ENCODE measurements at places on chromosomes 1 and 21.

DNA sequence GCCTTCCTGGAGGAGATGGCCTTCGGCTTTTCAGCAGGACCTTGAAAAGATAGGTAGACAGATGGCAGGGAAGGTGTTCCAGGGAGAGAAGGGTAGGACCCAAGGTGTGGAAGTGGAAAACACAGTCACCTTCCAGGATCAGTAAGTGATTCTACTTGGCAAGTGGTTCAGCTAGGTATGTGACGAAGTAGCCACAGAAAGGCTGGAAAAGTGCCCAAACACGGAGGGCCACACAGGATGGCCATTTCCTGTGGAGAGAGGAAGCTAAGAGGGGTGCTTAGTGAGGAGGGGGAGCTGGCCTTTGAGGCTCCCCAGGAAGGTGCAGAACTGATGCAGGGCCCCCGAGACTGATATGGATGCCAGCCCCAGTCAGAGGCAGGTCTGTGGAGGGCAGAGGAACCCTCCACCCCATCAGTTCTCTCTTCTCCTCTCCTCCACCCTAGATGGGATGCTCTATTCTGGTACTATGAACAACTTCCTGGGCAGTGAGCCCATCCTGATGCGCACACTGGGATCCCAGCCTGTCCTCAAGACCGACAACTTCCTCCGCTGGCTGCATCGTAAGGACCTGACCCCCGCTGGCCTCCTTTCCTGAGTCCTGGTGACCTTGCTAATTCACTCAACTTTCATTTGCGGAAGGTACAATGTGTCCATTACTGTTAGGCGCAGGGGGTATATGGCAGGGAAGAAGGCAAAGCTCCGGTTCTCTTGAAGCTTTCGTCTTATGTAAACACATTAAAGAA, 6.8 kb downstream of the SEMA4A start:
- no peak for DNase-seq

DNA sequence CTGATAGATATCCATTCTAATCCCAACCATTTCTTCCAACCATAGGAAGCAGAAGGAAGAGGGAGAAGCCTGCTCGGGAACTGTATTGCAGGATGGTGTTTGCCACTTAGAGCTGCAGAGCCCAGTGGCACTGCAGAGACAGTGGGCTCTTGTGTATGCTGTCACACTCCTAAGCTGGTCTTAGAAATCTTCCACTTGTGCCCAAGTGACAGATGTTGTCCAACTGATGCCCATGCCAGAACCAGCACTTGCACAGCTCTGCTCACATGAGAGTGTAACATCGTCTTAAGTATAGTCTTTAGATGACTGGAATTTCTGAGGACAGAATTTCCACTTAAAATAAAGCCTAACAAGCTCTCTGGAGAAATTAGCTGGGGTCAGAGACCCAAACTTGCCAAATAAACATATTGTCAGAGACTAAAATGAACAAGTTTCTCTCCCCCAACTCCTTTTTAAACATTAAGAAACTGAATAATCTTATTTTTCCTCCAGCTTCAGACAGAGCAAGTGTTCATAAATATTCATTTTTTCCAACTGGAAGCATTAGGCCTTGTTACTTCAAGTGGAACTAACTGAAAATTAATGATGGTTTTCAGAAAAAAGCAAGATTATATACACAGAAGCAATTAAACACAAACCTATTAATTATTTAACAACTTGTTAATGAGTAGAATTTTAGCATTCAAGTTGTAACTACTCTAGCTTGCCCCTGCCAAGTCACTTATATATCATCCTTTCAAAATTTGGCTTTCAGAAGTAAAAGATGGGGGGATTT, 577.3 kb downstream of the AJAP1 start:
- no peak for DNase-seq

- no peak for DNase-seq
Observed at GRCh38 chr21:29958551-29958950, 18.8 kb upstream of the GRIK1 start.

- no peak for DNase-seq
Observed at GRCh38 chr1:185540295-185540694, 193.9 kb upstream of the HMCN1 start.

DNA sequence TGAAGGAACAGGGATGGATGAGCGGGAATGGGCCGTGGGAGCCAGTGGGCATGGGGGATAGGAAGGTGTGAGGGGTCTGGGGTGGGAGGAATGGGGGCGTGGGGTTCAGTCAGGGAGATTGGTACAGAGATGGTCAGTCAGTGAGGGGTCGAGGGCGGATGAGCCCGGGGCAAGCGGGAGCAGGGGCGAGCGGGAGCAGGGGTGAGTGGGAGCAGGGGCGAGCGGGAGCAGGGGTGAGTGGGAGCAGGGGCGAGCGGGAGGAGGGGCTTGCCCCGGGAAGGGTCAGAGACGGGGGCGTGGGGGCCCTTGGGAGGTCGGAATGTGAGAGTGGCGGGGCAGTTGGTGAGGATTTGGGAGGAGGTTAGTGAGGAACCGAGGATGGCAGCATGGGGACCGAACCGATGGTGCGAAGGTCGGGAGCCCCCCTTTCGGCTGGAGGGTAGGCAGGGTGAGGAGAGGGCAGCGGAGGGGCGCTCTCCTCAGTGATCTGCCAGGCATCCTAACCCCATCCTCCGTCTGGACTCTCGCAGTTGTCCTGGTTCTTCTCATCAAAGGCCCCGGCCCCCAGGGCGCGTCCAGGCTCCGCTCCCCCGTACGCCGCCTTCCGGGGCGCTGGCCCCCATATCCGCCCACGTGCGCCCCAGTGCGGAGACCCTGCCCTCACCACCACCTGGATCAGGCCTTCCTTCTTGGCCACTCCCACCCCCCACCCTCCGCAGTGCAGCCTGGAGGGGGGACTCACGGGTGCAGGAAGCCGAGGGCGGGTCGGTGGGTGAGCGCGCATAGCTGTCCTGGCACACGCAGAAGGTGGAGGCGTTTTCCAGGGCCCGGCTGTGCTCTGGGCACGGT, 11.2 kb downstream of the EPHA10 start:
- no peak for DNase-seq

DNA sequence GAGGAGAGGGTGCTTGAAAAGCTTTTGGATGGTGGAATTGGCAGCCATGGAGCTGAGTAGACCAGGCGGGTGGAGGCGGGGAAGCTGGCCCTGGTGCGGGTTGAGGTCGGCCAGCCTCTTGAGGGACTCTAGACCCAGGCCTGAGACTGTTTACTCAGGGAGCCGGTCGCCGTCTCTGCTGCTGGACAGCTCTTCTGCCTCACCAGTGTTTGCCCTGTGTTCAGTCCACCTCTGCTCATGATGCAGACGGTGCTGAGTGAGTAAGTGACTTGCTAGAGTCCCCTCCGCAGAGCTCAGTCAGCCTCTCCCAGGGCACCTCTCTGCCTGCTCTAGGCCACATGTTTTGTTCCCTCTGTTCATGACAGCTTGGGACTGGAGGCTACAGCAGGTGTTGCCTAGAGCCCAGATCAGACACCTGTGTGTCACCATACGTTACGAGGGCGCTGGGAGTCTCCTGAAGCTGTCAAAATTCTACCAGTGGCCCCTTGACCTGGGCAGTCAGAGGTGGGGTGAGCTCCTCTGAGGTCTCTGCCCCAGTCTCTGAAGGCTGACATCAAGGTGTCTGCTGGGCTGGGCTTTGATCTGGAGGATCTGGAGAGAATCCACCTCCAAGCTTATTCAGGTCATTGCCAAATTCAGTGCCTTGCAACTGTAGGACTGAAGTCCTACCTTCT, 73.5 kb upstream of the WNT4 start:
- DNase-seq: no peak

GRCh38 chr1:18962121-18962721, 5.7 kb upstream of the IFFO2 start:
- no peak for DNase-seq

DNA sequence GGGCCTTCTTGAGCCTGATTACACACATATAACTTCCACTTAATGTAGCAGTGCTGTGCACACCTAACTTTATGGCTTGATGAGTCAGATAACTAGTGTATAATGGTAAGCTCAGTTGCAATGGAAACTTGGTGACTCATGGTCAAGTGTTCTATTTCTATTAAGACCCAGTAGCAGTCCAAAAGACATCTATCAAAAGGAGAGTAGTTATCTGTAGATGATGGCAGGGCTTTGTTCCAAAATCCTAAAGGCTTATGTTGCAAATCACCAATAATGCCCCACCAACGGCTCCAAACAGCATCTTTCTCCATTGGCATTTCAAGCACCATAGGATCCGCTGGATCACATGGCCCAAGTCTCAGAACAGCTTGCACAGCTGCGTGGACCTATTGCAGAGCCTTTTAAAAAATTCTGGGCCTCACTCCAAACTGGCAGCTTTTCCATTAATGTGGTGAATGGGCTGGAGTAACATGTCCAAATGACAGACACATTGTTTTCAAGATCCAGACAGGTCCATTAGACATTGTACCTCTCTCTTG, 566.8 kb upstream of the USP24 start:
- DNase-seq: no peak

GRCh38 chr1:29193879-29194455, 12.3 kb upstream of the SRSF4 start:
- DNase-seq: no peak

GRCh38 chr21:36321325-36322082, 1.5 kb downstream of the MORC3 start:
- DNase-seq: no peak

DNA sequence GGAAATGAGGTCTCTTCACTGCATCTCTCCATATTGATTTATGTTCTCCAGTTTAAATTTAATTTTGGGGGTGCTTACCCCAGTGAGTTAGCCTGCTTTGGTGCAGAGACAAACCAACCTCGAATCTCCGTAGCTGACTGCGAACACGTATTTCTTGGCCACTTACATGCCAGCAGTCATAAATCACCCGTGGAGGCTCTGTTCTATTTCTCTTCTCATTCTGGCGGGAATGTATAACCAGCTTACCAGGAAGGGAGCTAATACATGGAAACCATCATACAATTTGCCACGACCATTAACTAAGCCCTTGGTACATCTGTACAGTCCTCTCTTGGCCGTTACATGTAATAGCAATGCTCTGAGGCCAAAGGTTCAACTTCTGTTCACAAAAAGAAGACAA, 148.0 kb downstream of the PLA2G4A start:
- no peak for DNase-seq

DNA sequence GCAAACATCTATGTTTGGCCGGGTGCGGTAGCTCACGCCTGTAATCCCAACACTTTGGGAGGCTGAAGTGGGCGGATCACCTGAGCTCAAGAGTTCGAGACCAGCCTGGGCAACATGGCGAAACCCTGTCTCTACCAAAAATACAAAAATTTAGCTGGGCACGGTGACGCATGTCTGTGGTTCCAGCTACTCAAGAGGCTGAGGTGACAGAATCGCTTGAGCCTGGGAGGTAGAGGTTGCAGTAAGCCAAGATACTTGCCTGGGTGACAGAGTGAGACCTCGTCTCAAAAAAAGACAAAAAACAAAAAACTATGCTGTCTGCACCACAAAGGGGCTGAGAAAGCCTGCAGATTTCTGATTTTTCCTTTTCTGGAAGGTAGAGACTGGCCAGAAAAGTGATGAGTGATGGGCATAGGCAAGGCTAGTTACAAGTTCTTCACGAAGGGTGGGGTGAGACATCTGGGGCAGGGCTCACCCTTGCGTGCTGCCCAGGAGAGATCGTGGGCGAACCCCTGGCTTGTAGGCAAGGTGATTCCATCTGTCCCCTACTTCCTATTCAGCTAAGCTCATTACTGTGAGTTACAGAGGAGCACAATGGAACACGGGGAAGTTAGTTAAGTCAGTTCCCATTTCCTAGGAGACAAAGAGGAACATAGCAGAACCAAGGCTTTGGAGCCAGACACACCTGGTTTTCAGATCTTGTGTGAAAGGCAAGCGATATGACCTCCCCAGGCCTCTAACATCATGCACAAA, 3.2 kb downstream of the SLC2A1 start:
- DNase-seq: no peak

- DNase-seq: peak; percentile 25
Observed at GRCh38 chr1:13813398-13814012, 113.5 kb downstream of the PRDM2 start.

DNA sequence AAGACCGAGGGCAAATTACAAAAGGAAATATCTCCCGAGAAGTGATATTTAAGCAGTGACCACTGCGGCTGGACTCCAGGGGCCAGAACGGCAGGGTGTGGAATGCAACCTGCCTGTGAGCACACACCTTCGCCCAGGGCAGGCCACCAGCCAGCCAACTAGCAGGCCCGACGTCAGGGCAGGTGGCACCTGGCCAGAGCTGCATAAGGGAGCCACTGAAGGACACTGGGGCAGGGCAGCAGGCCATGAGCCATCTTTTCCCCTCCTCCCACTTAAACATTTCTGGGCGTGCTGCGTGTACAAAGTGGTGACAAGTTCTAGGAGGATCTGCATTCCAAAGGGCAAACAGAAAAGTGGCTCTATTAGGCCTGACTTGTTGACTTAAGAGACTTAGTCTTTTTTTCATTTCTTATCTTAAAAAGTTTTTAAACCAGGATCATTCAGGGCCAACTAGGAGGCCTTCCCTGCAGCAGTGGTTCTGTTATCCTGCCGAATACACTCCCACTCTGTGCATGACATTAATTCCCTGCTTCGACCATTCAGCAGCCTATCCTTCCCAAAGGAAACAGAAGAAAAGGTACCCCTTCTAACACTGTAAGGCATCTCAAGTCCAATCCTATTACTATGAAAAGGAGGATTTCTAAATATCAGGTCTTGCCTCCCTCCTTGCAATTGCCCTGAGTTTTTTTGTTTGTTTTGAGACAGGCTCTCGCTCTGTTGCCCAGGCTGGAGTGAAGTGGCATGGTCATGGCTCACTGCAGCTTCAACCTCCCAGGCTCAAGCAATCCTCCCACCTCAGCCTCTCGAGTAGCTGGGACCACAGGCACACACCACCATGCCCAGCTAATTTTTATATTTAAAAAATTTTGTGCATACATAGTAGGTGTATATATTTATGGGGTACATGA, 96.3 kb downstream of the BCAR3 start:
- DNase-seq: no peak

GRCh38 chr1:111906816-111907215, 82.7 kb downstream of the KCND3 start:
- no peak for DNase-seq

GRCh38 chr21:34877485-34878128, 171.5 kb downstream of the RUNX1 start:
- no peak for DNase-seq

DNA sequence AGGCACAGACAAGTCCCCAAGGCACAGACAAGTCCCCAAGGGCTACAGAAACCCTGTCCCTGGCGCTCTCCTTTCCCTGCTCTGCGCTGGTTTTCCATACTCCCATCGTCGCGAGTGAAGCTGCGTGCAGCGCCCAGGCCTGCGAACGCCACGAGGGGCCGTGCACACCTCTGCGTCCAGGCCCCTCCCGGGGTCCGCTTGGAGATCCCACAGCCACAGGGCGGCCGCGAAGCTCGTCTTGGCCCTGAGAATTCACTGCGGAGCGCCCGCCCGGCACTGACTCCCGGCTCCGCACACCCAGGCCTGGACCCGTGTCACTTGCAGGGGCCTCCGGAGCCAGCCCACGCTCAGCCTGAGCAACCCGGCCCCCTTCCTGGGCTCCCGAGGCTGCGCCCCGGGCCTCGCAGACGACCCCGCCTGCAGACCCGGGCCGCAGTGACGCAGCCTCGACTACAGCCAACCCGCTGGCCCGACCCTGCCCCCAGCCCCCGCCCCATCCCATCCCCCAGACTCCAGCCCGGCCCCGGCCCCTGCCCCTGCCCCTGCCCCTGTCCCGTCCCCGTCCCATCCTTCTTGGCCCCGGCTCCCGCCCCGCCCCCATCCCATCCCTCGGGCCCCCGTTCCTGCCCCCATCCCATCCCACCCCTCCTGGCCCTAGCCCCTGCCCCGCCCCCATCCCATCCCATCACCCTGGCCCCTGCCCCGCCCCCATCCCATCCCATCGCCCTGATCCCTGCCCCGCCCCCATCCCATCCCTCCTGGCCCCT, 841 bp downstream of the POFUT2 start:
- DNase-seq: no peak

- DNase-seq: no peak
Observed at GRCh38 chr1:1764876-1765470, 13.3 kb downstream of the NADK start.

GRCh38 chr1:4786055-4786454, 131.6 kb downstream of the AJAP1 start:
- no peak for DNase-seq

Measured in activated CD4-positive, alpha-beta T cell treated with anti-CD3 and anti-CD28 coated beads for 24 hours (primary cell).